ENCODE measurements at places on chromosomes 1 and 21. TPM values are rescaled to one million over a fixed set of nuclear protein-coding genes. Genes with fewer than 3 reads are reported as not detected.

FAM78B gene
- polyA plus RNA-seq, result 0.33 TPM

DNA sequence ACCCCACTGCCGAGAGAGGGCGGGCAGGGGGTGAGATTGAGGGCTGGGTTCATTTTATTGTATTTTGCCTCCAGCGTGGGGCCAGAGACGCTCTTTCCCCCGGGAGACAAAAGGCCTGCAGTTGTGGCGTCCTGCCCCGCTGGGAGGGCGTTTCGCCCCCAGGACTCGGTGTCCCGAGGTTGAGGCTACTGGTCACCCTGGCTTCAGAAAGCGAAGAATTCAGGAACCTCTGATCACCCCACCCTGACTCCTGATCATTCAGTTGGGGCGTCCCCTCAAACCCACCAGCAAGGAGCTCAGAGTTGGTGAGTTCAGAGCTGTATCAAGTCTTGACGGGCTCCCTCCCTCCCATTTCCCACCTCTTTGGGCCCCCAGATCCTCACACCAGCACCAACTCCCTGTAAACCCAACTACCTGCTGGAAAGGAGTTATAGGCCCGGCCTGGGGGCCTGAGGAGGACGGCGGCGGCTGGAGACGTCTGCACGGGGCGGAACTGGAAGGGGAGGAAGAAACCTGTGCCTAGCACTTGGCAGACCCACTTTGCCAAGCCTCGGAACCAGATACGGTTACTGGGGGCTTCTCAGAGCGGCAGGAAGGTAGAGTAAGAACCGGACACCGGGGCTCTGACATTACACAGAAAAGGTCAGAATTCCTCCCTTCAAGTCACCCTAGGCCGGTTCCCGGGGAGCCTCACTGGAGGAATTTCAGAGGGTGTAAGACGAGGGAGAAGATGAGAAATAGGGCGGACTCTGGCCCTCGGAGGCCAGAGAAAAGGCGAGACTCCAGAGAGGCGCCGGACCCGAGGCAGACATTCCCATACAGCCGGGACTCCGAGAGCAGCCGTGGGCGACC is 761 bp upstream of the PAX7 start:
- DNase-seq, result no peak

- no peak for DNase-seq
These were observed 160.9 kb upstream of the IVNS1ABP start for GRCh38 chr1:185477638-185478580.

- DNase-seq, result peak; percentile 97
These were observed at the start of gene MUL1 for GRCh38 chr1:20507564-20508410. TSS of gene MUL1 (minus strand) at chr1:20508151. CDS start at chr1:20508024, 127 bp downstream.

GRCh38 chr1:6935361-6935883 is 150.2 kb downstream of the CAMTA1 start:
- DNase-seq, result no peak

KRTAP13-4 gene
- polyA plus RNA-seq, result not detected

BGLAP gene
- 1.6 TPM for polyA plus RNA-seq

DNA sequence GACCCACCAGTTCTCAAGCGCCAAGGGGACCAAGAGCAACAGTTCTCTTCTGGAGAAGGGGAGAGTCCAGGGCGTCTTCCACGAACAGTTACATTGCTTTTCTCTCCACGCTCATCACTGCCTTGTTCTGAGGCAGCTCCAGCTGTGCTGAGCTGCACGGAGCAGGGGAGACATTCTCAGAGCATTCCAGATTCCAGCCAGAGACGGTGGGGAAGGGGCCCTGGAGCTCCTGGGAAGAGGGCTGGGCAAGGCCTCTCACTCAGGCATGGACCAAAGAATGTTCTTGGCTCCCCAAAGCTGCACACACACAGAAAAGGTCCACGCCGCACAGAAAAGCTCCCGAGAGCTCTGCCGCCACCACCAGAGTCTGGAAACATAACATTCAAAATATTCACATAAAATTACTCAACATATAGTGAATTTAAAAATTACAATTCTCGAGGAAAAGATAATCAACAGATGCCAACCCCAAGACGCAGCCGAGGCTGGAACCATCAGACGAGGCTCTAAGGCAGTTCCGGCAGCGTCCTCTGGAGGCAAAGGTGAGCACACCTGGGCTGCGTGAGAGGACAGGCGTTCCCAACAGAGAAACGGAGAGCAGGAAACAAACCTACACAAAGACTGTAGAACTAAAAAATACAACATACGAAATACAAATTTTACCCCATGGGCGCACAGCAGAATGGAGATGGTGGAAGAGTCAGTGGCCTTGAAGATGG is 40.5 kb downstream of the UBE2G2 start:
- peak; percentile 45 for DNase-seq

ATF6 gene
- polyA plus RNA-seq, result 14.8 TPM

- DNase-seq, result no peak
These were observed 1312.2 kb downstream of the PLA2G4A start for GRCh38 chr1:188140958-188141357.

DNA sequence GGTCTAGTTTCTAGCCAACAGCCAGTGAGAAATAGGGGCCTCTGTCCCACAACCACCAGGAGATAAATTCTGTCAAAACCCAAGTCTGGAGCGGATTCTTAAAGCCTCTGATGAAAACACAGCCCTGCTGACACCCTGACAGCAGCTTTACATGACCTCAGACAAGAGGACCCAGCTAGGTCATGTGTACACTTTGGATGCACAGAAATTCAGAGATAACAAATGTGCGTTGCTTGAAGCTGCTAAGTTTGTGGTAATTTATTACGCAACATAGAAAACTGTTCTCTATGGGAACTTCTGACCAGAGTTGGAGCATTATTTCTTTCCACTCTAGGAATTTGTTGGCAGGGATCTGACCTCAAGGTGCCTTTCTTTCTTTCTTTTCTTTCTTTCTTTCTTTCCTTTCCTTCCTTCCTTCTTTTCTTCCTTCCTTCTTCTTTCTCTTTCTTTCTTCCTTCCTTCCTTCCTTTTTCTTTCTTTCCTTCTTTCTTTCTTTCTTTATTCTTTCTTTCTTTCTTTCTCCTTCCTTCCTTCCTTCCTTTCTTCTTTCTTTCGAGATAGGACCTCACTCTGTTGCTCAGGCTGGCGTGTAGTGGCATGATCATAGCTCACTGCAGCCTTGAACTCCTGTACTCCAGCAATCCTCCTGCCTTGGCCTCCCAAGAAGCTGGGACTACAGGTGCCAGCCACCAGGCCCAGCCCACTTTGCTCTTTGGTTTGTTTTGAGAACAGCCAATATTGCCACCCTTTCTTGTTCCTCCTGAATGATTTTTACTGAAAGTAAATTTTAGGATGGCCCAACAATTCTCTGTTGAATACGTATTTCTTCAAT is 14.9 kb upstream of the HMGCS2 start:
- DNase-seq, result no peak
